ENCODE measurements at places on chromosomes 1 and 21.
A peak's percentile ranks its signal among the peaks of the same experiment; 100 is the strongest.

- no peak for DNase-seq
These were observed 10.1 kb upstream of the LRRC71 start for GRCh38 chr1:156910309-156910782.

DNA sequence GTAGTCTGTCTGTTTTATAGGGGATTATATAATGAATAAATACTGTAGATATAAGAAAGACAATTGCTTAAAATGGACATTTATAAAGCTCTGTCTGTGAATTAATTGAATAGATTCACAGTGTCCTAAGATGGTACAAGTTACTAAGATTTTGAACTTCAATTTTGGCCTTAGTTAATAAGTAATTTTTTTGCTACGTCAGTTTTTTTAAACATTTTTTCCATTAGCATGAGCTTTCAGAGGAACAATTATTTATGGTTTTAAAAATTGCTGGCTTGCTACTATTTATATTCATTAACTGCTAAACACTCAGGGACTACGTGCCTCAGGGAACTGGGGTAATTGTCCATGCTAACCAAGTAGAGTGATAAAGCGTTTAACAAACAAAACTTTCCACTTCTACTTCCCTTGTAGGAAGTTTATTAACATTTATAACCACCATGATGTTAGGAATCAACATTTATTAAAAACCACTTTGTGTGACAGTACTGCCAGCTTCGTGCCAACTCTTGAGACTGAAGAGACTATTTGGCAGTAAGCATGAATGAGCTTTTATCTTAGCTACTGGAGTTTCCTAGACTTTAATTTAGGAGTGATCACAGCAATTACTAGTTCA is 65.4 kb upstream of the PTGS2 start:
- no peak for DNase-seq

- no peak for DNase-seq
These were observed 1621.1 kb downstream of the MRPL39 start for GRCh38 chr21:23986214-23986613.

DNA sequence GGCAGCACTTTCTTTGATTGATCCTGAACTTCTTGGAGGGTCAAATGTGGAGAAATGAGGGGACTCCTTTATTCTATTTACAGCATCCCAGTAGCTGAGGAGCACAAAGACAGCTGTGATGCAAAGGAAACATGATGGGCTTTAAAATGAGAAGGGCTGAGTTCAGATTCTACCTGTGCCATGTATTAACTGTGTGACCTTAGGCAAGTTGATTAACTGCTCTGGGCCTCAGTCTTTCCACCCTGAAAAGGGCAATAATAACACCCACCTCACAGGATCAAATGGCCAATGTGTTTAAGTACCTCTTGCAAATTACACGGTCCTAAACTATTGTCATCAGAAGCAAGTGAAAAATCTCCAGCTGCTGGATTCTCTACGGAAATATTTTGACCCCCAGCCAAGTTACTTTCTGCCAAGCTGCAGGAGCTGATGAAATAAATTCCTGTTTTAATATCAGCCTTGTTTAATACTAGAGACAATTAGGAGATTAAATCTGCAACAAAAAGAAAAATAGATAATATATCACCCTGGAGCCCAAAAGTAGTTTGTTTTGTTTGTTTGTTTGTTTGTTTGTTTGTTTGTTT is 15.7 kb downstream of the TMEM81 start:
- DNase-seq = peak; percentile 33

DNA sequence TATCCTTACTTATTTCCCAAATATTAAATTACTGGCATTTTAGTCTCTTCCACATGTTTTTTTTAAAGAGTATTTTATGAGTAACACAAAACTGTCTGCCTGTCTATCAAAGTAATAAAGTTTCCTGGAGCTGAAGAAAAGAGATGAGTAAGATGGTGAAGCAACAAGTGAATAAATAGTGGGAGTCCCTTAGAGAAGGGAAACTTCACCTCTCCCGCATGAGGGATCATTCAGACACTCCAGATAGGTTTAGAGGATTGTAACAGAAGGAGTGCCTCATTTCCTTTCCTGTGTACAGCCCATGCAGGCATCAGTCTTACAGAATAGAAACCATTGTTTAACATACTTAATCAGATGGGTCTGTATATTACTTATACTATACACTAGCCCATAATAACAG is 205.7 kb downstream of the USP25 start:
- DNase-seq = no peak

DNA sequence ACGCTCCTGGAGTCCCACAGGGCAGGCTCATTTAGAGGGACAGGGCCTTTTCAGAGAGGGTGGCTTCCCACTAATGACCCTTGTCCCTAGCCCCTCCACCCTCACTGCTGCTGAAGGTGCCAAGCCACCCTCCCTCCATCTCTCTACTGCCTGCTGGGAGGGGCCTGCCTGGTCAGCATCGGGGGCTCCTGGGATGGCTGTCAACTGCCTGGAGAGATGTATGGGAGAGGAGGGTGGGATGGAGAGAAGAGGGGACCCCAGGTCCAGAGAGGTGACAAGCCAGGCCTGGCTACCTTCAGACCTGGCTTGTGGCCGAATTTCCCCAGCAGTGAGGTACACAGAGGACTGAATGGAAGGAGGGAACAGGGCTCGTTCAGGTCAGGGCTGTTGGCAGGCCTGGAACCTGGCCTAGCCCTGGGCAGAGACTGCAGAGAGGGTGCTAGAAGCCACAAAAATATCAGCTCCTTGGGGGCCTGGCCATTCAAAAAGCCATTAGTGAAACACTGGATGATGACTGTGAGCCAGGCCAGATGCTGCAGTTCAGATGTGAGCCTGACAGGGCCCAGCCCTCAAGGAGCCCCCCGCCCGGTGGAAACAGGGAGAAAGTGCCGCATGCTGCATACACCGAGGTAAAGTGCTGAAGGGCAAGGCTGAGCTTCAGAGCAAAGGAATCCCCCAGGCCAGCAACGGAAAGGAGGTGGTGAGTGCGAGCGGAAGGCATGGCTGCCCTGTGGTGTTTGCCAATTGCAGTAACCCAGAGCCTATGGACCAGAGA is 20.0 kb downstream of the MMEL1 start:
- DNase-seq = no peak

- DNase-seq = no peak
These were observed 23.7 kb upstream of the PLCH2 start for GRCh38 chr1:2452201-2452931.

DNA sequence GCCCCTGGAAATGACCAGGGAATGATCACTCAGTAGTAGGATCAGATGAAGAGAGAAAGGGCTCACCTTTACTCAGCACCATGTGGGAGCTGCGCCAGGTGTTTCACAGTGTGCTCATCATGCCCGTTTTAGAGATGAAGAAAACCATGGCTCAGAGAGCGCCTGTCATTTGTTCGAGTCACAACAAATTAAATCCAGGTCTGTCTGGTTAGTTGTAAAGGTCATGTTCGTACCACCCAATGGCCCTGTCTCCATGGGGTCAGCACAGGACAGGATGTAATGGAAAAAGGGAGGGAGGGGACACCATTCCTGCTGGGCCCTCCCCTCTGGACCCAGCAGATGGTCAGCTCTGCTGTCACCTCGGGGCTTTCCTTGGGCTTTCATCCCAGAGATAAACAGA is 15.2 kb downstream of the KIRREL1 start:
- DNase-seq = no peak

GRCh38 chr21:45162809-45163208 is 88.4 kb downstream of the ADARB1 start:
- DNase-seq = no peak

DNA sequence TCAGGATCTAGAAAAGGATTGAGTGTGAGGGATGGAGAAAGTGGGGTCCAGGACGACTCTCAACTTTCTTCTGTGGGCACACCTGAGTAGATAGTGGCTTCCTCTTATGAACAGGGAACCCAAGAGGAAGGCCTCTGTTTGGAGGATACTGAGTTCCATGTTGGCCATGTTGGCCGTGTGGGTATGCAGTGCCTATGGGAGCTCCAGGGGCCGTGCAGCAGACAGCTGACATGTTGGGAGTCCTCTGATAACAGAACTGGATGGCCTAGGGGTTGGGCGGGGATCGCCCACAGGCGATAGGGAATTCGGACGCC is 43.0 kb downstream of the TMEM53 start:
- DNase-seq = no peak

DNA sequence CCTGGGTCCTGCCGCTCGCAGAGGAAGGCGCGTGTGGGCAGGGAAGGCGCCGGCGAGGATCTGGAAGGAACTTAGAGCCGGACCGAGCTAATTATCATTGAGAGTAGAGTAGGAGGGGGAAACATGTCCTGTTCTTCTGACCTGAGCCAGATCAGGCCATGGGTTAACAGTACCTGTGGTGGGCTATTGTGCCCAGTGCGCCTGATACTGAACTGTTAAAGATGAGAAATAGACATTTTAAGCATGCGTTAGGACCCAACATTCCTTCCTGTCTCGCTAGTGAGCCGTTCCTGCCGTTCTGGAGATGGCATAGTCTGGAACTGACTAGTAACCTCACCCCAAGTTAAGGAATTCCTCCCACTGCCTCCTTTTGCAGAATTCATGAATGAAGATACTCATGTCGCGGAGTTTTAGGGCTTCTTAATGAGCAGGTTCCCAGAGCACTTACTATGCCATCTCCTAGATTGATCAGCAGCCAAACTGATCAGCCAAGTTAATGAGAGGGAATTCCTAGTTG is 870 bp downstream of the STRIP1 start:
- DNase-seq = no peak

DNA sequence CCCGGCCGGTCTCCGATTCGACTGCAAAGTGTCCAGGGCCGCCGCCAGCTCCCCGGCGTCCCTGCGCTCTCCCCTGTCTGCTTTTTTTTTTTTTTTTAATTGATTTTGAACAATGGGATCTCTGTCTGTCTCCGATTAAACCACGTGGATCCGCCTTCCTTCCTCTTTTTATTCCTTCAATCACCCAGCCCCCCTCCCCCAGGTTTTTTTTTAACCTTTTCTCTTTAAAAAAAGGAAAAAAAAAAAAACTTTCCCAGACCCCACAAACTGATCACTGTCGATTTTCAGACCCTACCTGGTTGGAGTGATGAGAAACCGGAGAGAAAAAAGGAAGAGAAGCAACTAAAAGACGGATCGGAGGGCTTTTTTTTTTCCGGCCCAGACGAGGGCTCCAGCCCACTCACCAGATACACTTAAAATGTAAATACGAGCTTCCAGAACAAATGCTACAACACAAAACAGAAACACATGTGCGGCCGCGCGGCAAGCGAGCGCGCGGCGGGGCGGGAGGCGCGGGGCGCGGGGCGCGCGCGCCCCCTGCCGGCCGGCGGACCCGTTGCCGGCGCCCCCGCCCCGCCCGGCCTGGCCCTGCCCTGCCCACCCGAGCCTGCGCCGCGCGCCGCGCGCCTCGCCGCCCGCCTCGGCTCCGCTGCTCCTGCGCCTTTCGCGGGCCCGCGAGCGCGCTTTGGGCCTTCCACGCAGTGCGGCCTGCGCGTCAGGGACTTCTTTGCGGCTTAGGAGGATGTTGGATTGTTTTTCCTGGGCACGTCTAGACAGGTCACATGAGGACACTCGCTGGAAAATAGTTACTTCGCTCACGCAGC is at the start of gene RCC2:
RCC2 (minus strand) TSS at position 428 of the 824 bp plus-strand sequence. CDS start 1,163 bp downstream, outside the sequence.
- DNase-seq = peak; percentile 52

GRCh38 chr1:81585371-81585770 is 215.4 kb upstream of the ADGRL2 start:
- no peak for DNase-seq

DNA sequence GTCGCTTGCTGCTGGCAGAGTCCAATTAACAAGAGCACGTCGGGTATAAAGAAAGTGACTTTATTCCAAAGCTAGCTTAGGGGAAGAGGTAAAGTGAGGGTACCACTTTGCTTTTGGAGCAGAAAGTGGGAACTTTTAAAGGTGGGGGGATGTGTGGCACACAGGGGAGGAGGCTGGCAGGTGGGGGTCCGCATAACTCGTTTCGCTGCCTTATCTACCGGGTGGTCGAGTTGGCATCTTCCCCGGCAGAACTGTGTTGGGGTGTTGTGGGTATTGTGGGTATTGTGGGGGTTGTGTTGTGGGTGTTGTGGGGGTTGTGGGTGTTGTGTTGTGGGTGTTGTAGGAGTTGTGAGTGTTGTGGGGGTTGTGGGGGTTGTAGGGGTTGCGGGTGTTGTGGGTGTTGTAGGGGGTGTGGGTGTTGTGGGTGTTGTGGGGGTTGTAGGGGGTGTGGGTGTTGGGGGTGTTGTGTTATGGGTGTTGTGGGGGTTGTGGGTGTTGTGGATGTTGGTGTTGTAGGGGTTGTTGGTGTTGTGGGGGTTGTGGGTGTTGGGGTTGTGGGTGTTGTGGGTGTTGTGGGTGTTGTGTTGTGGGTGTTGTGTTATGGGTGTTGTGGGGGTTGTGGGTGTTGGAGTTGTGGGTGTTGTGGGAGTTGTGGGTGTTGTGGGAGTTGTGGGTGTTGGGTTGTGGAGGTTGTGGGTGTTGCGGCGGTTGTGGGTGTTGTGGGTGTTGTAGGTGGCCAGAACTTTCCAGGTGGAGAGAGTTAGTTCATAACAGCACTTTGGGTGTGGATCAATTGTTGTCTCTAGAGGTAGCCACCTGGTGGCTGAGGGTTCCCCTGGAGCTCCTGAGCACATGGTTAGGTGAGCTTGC is 52.7 kb downstream of the AGPAT3 start:
- DNase-seq = no peak

DNA sequence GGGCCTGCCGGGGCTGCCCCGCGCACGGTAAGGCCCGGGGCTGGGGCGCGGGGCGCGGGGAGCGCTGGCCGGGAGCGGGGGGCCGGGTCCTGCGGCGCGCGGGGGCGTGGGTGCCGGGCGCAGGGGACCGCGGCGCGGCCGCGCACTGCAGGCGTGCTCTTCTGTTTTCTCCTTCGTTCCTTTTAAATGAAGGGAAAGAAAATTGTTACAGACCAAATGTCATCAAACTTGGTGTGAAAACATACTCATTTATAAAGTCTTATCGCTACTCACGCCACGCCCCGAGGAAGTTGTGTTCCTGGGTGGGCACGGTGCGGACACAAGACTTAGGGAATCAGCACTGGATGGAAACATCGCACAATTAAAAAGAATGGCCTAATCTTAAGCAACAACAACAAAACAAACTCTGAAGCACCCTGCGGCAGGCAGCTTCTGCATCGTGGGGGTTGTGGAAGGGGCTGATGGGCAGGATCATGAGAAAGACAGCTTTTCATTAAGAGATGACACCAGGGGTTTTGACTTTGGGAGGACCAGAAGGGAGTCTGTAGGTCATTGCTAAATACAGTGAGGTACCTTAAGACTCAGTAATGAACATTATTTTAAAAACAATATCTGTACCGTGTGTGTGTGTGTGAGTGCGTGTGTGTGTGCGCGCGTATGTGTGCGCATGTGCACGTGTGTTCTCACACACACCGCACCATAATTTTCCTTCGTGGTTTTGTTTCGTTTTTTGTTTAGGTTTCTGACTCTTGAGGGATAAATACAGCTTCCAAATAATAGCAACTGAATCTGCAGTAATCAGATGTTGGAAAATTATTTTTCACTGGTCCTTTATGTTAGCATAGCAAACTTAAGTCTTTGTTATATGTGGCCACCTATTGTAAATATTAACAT is 548 bp downstream of the B3GALT5 start:
- DNase-seq = no peak

- DNase-seq = no peak
These were observed 92.9 kb upstream of the LBR start for GRCh38 chr1:225520587-225521227.

- no peak for DNase-seq
These were observed 87.5 kb downstream of the COL24A1 start for GRCh38 chr1:86068841-86069756.

- DNase-seq = no peak
These were observed 245.9 kb downstream of the KAZN start for GRCh38 chr1:14844356-14844755.

- no peak for DNase-seq
These were observed 191.4 kb downstream of the MIS18A start for GRCh38 chr21:32087447-32087846.
